ENCODE measurements at places on chromosomes 2 and 18. TPM values are rescaled to one million over a fixed set of nuclear protein-coding genes. Genes with fewer than 3 reads are reported as not detected.

The INPP5D gene
- total RNA-seq, result 8.1 TPM

The ZNF521 gene
- total RNA-seq, result 16.5 TPM

The RESP18 gene
- total RNA-seq, result not detected

The SH2D6 gene
- total RNA-seq, result 2.2 TPM

The SIX2 gene
- total RNA-seq, result 2.6 TPM

The HNMT gene
- total RNA-seq, result 55.1 TPM

The NOL4 gene
- total RNA-seq, result not detected

The CERS6 gene
- 58.8 TPM for total RNA-seq

The STK36 gene
- 25.2 TPM for total RNA-seq

The ANKRD30BL gene
- 0.73 TPM for total RNA-seq

The TLX2 gene
- total RNA-seq, result 0.73 TPM

The CHN1 gene
- 12.9 TPM for total RNA-seq

The ASXL3 gene
- total RNA-seq, result 7.2 TPM

The SULT1C4 gene
- total RNA-seq, result not detected

The SOWAHC gene
- 16.7 TPM for total RNA-seq

The MYO5B gene
- total RNA-seq, result 18.7 TPM

The EML6 gene
- 2.2 TPM for total RNA-seq

The DYSF gene
- total RNA-seq, result 11.1 TPM

The NETO1 gene
- 8.8 TPM for total RNA-seq

The RGPD3 gene
- total RNA-seq, result not detected

The MAP3K19 gene
- not detected for total RNA-seq

Data from stomach (tissue), 19 donors.